ENCODE measurements at places on chromosomes 4 and X.

GRCh38 chr4:86129546-86129945 is 230.3 kb downstream of the MAPK10 start:
- DNase-seq: no peak

DNA sequence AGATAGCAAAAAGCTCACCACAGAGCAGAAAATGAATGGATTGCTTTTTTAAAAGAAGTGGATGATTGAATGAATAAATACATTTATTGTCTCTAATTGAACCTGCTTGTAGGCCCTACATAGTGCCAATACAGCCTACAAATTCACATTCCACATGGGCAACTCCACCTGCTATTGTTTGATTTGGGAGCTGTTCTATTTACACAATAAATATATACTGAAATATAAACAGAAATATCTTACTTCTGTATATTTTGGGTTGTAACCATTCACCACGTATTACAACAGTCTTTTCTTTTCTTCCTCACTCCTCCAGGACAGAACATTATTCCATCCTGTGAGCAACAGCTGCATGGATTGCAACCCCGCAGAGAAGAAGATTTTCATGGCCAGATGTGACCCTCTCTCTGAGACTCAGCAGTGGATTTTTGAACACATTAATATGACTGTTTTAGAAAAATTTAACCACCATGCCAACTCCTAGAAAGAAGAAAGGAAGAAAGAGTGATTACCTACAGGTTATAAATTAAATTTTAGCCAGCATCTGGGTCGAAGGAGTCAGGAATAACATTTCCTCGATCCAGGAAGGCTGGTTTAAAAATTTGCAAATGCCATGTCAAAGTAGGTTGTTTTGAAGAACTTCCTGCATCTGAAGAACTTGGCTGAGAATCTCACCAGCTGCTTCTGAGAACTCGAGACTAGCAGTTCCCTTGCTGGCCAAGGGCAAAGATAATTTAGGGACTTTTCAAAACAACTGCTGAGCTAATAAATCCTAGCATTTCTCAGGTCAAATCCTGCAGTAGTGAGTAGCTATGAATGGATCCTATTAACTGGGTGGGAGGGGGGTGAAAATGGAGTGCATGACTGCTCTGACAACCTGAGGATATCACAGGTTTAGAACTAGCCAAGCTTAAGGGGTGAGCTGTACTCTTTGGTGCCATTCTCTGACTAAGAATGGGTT is 128.7 kb upstream of the GALNT7 start:
- DNase-seq: no peak

DNA sequence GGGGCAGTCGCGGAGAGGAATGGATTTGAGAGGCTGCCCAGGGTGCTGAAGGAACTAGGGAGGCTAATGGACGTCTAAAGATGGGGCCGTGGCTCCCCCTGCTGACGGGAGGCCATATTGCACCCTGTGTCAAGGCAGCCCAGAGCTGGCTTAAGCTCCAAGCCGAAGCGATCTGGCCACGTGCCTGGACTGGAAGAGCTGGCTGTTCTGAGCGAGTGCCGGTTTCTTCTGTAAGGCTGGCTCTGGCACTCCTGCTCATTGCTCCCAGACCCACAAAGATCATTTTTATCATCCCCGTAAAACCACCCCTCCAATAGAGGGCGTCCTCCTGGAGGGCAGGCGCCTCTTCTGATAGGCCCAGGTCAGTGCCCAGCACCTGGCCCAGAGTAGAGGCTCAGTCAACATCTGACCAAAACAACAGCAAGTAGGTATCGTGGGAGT is 5.6 kb downstream of the PNCK start:
- peak; percentile 85 for DNase-seq

GRCh38 chr4:73735231-73735630 is 5.1 kb upstream of the CXCL8 start:
- DNase-seq: no peak

- no peak for DNase-seq
These were observed 53.9 kb upstream of the ATP8A1 start for GRCh38 chr4:42710761-42711160.
